ENCODE measurements at places on chromosomes 6 and 20.
A peak's percentile ranks its signal among the peaks of the same experiment; 100 is the strongest.

- no peak for DNase-seq
Measured at GRCh38 chr6:164721460-164721859, 587.9 kb downstream of the C6orf118 start.

GRCh38 chr20:39097889-39098288 is 135.7 kb downstream of the DHX35 start:
- no peak for DNase-seq

DNA sequence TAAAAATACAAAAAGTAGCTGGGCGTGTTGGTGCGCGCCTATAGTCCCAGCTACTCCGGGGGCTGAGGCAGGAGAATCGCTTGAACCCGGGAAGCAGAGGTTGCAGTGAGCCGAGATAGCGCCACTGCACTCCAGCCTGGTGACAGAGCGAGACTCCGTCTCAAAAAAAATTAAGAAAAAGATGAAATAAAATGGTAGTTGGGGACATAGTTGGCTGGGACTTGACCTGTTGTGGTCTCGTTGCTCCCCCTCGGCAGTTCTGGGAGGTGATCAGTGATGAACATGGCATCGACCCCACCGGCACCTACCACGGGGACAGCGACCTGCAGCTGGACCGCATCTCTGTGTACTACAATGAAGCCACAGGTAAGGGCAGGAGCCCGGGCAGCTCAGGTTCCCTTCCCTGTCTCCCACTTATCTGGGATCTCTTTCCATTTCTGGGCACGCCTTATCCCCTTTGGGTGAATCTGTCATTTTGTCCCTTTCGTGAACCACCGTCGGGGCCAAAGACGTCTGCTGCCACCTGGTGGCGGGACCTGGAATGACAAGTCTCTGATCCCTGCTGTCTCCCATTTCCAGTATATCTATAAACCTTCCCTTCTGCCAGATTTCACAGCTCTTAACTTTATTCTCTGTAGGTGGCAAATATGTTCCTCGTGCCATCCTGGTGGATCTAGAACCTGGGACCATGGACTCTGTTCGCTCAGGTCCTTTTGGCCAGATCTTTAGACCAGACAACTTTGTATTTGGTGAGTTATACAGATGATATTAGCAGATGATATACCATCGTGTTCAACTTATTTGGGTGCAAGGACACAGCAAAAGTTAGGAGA is 2.3 kb downstream of the TUBB start:
- peak; percentile 89 for DNase-seq

DNA sequence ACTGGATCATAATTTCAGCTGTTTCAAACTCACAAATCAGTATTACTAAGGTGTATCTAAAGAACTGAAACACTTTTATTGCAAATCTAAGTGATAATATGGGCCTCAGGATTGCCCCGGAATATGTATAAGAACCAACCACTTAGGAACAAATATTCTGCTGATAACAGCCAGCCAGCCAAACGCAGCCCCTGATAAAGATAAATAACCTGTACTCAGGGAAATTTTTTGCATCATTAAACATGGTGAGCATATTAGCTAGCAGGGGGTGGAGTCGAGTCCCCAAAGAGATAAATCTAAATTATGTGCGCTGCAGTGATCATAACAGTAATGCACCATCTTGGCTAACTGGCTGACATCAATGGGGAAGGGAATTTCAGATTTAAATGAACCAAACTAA is 410.2 kb upstream of the MAP3K7 start:
- DNase-seq = no peak

- DNase-seq = no peak
Measured at GRCh38 chr6:165167311-165167710, 142.1 kb downstream of the C6orf118 start.

DNA sequence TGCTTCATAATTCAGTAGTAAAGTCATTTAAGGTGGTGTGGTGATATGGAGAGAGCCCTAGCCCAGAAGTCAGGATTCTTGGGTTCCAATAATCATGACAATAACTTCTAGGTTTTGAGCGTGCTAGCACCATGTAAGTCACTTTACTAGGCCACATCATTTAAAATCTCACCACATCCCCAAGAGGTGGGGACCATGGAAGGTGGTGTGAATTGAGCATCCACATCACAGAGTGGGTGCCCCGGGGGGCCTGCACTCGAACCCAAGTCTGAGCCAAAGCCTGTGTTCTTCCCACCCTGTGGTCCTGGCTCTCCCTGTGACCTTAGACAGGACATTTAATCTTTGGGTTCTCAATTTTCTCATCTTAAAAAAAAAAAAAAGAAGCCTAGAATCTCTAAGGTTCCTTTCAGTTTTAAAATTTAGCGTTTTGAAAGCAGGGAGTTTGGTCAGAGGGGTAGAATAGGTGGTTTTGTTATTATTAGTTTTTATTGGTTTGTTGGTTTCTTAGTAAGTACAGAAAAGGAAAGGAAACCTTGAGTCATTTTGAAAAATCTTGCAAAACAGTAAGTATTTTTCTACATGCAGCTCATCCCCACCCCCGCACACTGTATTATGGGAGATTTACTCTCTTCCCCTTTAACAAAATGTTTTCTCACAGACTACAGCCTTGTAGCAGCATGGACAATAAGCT is 26.4 kb downstream of the ARMC2 start:
- DNase-seq = peak; percentile 32

DNA sequence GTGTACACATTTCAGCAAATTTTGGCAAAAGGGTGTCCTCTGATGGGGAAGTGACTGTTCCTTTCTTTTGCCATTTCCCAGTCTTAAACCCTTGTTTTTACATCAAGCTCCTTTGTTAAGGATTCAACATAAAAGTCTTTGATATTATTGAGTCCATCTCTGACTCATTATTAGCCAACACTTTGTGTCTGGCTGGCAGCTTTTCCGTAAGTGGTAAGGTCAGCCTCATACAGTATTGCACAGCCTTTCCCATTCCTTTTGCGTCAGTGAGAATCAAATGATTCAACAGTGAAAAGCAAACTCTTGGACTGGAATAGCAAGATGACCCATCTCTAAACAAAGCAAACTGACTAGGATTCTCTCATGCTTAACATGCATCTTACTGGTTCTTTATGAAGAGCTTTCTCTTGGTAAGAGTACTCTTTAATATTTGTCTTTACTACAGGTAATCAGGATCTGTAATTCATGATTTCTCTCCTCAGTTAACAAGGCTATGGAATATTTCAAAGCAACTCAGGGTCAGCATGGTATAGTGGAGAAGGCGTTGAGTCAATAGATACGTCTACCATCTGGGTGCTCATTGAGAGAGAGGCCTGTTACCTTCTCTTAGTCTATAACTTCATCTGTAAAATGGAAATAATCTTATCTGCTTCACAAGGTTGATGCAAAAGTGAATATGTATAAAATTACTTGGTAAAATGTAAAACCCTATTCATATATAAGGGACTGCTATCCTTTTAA is 183.6 kb downstream of the PRL start:
- no peak for DNase-seq

DNA sequence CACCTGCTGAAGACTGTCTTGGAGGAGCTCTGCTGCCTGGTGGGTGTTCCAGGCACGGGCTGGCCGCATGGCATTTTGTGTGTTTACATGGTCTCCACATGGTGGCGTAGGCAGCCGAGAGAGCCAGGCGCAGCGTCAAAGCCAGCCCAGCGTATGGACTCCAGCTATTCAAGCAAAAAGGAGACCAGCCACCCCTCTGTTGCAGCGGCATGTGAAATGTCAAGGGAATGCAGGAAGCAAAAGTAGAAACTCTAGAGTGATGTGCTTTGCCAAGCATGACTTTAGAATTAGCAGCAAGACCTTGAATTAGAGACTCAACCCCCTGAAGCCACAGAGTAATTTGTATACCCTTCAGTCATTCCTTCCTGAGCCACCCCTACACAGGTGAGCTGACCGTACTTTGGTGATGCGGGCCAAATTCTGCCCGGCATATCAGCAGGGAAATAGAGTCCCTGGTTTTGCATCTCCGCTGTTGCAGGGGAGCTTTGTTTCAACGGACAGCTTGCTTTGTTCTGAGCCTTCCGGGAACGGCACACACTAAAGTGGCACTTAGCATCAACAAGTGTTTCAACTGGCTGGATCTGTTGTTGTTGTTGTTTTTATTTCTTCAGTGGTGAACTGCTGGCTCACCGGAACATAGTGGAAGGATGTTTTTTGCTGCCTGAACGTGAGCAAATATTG is 48.5 kb downstream of the FNDC1 start:
- DNase-seq = no peak

GRCh38 chr20:51432875-51433274 is 109.6 kb downstream of the NFATC2 start:
- DNase-seq = no peak

DNA sequence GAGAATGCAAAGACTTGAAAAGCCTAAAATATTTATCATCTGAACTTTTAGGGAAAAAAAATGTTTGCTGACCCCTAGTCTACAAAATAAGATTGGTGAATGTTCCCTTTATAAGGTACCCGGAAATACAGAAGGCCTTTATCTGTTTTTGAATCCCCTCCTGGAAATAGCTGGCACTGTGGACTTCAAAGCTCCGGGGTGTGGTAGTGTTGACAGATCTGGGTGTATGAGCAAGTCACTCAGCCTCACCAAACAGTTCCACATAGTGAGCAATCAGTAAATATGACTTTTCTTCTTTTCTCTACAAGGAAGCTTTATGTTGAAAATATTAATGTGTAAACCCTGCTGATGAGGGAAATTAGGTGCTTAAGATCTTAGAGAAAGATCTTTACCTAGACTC is 29.2 kb upstream of the HTR1B start:
- no peak for DNase-seq

- no peak for DNase-seq
Measured at GRCh38 chr6:157124485-157125254, 198.6 kb downstream of the TMEM242 start.

DNA sequence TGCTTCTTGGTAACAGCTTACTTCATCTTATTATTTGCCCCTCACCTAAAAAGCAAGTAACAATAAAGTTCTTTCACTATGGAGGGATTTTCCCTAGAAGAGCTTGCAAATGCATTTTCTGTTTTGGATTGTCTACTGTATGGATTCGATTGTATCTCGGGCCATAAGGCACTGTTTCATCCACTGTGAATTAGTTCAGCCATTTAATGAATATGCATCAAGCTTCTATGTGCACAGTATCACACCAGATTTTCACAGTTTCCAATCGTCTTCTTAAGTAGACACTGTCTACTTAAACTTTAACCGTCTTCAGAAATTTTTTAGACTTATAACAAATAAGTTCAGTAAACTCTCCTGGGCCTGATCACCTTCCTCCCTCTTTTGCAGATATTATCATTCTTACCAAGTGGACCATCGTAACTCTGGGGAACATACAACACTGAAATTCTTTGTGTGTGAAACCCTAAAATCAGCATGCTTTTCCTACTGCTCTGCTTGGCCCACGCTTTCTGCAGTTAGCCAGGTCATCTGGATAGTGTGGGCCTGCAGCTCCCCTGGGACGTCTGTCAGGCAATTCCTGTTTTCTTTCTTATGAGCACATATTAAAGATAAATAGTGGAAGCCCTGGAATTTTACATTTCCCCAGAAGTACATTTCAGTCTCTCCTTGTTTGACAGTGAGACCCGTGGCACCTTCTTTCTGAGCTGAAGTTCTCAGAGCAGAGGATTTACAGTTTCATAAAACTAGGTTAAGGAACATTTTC is 136.5 kb upstream of the PDE10A start:
- DNase-seq = no peak

- no peak for DNase-seq
Measured at GRCh38 chr6:28140616-28141015, 1.1 kb upstream of the ZKSCAN8 start.

GRCh38 chr20:14991023-14991422 is 653.6 kb upstream of the FLRT3 start:
- no peak for DNase-seq

DNA sequence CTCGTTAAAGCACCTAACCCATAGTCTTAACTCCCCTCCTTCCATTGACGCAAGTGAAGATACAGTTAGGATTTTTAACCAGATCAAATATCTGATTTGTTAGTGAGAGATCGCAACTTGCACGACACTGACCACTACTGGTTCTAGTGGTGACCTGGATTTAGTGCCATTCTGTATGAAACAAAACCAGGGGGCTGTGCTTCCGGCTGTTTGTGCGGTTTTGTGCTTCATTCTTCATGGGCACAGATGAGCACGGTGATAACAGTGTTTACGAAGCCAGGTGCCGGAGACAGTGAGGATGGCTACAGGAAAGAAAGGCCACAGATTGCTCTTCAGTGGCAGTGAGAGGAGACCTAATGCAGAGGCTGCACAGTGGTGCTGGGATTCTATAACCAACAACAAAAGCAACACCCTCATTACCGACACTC is 75.5 kb downstream of the NOL4L start:
- DNase-seq = no peak

DNA sequence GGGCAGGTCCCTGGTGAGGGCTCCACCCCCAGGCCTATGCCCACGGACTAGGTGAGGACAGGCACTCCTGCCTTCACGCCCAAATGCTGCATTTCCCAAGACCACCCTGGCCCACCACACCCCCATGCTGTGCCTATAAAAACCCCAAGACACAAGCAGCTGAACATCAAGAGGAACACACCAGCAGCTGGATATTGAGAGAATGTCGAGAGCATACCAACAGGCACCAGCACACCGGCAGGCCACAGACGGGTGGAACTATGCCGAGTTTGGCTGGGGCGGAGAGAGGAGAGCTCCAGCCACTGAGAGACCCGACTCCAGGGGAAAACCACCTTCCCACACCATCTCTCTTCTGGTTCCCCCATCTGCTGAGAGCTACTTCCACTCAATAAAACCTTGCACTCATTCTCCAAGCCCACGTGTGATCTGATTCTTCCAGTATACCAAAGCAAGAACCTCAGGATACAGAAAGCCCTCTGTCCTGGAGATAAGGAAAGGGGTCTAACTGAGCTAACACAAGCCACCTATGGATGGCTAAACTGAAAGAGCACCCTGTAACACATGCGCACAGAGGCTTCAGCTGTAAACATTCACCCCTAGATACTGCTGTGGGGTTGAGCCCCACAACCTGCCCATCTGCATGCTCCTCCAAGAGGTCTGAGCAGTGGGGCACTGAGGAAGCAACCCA is 316.2 kb downstream of the FOXC1 start:
- DNase-seq = no peak

GRCh38 chr20:50519036-50519762 is 9.0 kb downstream of the PTPN1 start:
- DNase-seq = no peak

- DNase-seq = no peak
Measured at GRCh38 chr20:60170116-60170515, 211.9 kb downstream of the CDH26 start.

- DNase-seq = no peak
Measured at GRCh38 chr20:45888681-45889080, 1.3 kb upstream of the SPATA25 start.

GRCh38 chr6:41294214-41294872 is 7.9 kb upstream of the TREM1 start:
- no peak for DNase-seq

GRCh38 chr6:104608101-104608500 is 251.6 kb downstream of the HACE1 start:
- DNase-seq = no peak

DNA sequence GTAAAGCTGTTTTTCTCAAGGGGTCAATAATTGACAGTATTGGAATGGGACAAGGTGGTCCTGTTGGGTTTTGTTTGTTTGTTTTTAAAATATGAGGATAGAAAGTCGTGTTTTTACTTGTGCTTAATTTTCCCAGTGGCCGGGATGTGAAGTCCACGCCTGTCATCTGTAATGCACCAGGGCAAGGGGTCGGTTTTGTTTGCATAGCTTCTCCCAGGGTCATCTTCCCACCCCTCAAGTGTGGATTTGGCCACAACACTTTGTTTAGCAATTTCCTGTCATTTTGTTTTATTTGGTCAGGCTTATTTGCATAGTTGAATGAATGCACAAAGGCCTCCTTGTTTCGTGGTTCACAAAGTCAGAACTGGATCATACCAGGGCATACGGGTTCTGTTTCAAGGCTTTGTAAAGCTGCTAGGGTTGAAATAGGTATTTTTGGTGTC is 29.8 kb downstream of the SYNJ2 start:
- no peak for DNase-seq

GRCh38 chr6:140041571-140042332 is 667.3 kb upstream of the CITED2 start:
- DNase-seq = no peak

Measured in stimulated activated CD4-positive, alpha-beta T cell treated with anti-CD3 and anti-CD28 coated beads, Interleukin-1b, Interleukin-23, amount 100 ng/mL, for 4 hours (primary cell).